ENCODE measurements at places on chromosomes 2 and 18.
A peak's percentile ranks its signal among the peaks of the same experiment; 100 is the strongest.

DNA sequence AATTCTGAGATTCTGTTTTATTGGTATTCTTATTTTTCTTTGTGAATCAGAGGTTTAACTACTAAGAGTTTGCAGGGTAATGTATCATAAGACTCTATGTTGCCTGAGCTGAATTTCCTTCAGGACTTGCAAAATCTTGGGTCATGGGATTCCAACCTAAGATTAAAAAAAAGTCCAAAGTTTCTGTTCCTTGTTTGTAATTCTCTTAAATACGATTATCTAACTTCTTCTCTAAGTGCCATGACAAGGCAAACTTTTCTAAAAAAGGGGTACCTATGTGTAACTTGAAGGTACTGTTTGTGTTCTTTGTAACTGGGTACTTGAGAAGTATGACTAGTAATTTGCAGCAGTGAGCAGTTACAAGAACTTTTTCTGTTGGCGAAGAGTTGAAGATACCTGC lies 181.3 kb upstream of the ZEB2 start:
- no peak for DNase-seq

GRCh38 chr18:28511413-28511821 lies 334.5 kb upstream of the CDH2 start:
- DNase-seq = no peak

- DNase-seq = no peak
Observed at GRCh38 chr2:98140210-98140609, 53.2 kb downstream of the VWA3B start.

DNA sequence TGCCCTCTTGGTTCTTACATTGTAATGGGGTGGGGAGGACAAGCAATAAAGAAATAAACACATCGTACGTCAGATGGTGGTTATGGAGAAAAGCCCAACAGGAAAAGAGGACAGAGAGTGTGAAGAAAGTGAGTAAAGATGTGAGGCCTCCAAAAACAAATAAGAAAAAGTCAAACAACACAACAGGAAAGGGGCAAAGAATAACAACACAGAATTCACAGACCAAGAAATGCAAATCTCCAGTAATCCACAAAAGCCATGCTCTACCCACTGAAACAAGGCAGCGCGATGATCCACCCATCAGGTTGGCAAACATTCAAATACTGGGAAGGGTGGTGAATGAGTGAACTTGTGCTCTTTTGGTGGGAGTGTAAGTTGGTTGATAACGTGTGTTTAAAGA lies 16.7 kb upstream of the DUSP2 start:
- DNase-seq = no peak

DNA sequence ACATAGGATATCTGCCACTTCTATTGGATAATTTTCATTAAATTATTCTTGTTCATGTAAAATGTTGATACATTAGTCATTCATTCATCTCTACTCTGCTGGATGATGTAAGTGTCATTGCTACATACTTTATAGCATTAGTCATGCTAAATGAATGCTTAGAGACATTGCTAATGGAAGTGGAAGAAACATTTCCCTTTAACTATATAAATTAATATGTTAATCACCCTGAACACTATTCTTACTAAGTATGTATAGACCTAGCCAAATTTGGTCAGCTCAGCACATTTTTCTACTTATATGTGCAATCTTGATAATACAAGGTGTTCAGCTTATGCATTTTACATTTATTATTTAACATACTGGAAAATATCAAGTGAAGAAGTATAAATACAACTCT lies 160.2 kb downstream of the DPP4 start:
- no peak for DNase-seq

- DNase-seq = peak; percentile 43
Observed at GRCh38 chr2:229313591-229313990, 42.5 kb upstream of the PID1 start.

DNA sequence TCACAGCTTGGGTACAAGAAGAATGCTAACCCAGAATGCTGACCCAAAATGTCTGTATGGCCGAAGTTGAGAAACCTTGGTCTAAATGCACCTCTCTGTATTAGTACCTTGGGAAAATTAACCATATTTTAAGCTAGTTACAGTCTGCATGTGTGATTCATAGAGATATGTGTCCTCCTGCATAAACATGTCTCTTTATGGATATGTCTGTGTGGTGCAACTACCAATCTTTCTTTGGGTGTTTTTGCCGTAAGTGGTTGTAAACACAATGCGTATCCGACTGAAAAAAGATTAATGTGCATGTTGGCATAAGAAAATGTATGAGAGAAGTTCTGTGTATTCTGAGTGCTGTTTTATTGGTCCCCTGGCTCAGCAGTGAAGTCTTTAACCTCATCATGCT lies 54.2 kb upstream of the GAREM2 start:
- DNase-seq = no peak

DNA sequence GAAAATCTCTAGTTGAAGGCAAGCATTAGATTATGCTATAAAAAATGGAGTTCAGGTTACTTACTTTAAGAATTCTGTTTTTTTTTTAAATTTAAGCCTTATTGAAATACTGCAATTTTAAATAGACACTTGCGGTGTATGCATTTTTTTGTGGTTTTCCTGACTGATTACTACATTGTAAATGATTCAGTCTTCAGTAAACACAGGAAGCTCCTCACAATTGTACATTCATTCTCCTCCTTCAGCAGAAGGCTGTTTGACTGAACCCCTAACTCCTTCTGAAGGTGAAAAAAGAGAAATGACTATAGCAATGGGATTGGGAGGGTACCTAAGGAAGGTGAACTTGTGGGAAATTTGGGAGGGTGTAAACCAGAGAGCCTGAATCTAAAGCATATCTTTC lies 136.1 kb downstream of the GCA start:
- DNase-seq = no peak

DNA sequence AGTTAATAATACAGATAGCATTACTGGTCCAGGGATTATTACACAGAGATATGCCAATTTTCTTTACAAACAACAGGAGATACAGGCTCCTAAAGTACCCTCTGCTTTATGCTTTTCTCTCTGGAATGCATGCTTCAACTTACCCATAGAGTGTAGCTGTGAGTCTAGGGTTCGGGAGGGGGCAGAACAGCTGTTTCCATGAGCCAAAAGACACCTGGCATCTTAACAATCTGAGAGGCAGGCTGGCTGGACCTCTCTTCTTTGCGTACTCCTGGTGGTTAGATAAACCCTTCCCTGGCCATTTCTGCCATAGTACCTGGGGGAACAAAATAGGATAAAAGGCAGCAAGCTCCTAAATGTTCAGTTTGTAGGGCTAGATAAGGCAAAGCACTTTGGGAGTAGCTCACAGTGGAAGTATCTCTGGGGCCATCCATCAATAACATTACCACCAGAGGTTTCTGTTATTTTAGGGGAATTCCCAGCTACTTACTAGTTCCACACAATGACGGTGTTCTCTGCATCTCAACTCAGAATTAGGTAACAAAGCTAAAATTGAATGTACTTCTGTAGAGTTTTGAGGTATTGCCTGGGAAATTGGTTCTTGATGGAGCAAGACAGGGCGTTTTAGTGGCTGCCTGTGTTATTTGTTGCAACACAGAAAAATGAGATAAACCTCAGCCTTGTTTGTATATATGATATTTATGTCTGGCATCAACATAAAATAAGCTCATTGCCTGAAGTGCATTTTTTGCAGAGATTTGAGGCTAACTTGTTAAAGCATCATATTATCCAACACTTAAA lies 6.2 kb upstream of the CCDC85A start:
- no peak for DNase-seq

DNA sequence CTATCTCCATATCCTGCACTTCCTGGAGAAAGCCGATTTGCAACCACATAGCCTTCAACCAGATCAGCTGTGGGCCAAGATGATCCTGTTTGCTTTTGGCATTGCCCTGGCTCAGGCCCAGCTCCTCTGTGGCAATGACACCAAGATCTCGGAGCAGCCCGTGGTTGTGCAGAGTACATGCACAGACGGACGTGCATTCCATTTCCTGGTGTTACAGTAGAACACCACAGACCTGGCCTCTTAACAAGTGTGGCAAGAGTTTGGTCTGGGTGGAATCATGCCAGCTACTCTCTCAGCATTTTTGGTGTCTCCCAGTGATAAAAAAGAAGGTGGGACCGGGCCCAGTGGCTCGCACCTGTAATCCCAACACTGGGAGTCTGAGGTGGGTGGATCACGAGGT lies 20.0 kb downstream of the MALT1 start:
- DNase-seq = no peak

DNA sequence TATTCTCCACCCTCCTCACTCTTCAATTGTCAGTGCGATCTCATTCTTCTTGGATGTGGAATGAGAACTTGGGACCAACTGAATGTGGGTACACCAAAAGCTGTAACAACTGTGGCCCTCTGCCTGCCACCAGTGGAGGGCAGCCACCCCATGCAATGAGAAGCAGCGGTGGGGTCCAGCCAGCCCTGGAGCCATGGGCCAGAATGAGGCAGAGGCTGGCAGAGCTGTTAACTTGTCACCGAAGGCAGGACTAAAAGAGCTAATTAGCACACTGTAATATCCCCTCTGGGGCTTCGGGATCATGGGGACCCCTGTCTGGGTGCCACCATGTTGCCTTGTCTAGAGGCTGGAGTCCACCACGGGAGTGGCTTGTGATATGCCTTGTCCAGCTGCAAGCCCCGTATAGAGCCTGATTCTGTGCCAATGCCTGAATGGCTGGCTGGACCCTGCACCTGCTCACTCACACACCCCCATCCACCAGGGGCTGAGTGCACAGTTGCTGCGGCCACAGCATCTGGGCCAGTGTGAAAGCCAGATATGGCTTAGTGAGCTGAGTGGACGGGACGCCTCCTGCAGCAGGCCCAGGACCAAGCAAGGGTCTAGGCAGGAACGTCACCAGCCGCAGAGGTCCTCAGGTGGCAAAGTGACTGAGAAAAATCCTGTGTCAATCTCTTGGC lies 680.5 kb downstream of the DSC3 start:
- no peak for DNase-seq

- no peak for DNase-seq
Observed at GRCh38 chr2:240302933-240303595, 132.4 kb upstream of the GPC1 start.

GRCh38 chr2:208489687-208490086 lies 83.1 kb downstream of the PTH2R start:
- DNase-seq = no peak

DNA sequence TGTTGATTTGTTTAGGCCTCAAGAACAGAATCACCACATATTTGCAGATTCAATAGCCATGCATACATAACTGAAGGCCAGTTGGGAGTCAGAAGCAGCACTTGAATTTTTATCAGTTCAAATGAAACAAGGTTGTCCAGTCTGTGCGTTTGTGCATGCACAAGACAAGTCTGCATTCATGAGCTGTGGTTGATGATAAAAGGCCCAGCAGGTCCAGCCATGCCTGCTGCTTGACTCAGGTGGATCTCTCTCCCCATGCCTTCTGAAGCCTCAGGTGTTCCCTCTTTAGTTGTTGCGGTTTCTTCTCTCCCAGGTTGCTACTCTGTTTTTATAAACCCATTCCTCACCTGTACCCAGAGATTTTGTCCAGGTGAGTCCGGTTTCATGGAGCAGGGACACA lies 124.5 kb downstream of the CCDC102B start:
- no peak for DNase-seq
